ENCODE measurements at places on chromosomes 7 and 10.

DNA sequence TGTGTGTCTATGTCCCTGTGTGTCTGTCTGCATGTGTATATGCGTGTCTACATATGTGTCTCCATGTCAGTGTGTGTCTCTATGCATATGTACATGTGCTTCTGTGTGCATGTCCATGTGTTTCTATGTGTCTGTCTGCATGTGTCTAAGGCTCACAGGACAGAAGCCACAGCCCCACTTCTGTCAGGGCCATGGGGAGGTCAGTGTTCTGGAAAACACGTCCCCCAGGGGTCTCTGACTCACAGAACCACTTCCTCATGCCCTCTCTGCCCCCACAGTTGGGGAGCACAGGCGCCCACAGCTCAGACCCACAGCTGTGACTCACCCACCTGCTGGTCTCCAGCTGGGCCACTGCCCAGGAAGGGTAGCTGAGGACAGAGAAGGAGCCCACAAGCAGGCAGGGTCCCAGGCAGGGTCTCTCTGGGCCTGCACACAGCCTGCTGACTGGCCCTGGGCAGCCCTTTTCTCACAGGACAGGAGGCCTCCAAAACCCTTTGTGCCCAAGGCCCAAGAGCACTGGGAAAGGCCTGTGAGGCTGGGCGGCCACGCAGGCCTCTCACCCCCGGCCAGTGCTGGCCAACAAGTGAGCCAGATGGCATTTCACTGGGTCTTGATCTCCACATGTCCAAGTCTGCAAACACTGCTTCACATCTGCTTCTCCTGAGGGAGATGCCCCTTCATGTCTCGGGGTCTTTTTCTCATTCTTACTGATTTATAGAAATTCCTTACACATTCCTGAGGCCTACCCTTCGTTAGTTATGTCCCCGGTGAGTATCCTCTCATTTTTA lies 102.9 kb upstream of the FAM20C start:
- no peak for DNase-seq

DNA sequence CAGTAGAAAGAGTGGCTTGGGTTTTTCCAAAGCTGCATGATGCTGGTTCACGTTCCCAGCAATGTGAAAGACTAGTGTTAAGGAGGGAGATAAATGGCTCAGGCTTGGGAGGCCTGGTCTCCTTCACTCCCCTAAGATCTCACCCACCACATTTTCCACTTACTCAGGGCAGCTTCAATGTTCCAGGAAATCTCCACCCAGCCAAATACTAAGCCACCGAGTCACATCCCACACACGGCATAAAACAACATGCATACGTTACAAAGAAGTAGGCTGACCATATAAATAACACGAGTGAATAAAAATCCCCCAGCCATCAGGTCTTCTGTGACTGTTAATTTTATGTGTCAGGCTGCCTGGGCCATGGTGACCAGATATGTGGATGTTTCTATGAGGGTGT lies 303.5 kb downstream of the SFMBT2 start:
- no peak for DNase-seq

DNA sequence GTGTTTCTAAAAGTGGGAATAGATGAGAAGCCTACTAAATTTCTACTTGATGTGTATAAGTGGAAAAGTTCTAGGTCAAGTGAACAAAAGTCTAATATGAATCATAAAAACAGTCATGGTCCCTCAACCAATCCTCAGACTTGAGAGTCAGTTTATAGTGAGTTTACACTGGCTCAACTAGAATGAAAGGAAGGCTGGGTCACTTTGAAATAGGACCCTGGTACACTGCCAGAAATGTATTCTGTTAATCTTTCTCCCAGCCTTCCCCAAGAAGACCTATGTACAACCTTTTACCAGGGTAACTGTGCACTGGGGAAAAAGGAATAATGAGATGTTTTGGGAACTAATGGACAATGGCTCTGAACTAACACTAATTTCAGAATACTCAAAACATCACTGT lies 17.3 kb downstream of the ELMO1 start:
- DNase-seq = no peak

GRCh38 chr10:112071596-112072133 lies 111.9 kb downstream of the GPAM start:
- DNase-seq = no peak

All from activated naive CD4-positive, alpha-beta T cell treated with Interleukin-2 at 50 U/mL for 16 hours (primary cell).